Mesenteric fat pad (tissue), 1 donor: ENCODE measurements at places on chromosomes 5 and 9. TPM values are rescaled to one million over a fixed set of nuclear protein-coding genes. Genes with fewer than 3 reads are reported as not detected.

- no peak for DNase-seq
These were observed 175.9 kb downstream of the CEMIP2 start for GRCh38 chr9:71592400-71592799.

Gene ZMAT2
- total RNA-seq: 37.9 TPM

- DNase-seq: no peak
These were observed 1993.4 kb downstream of the EFNA5 start for GRCh38 chr5:105677291-105677690.

DNA sequence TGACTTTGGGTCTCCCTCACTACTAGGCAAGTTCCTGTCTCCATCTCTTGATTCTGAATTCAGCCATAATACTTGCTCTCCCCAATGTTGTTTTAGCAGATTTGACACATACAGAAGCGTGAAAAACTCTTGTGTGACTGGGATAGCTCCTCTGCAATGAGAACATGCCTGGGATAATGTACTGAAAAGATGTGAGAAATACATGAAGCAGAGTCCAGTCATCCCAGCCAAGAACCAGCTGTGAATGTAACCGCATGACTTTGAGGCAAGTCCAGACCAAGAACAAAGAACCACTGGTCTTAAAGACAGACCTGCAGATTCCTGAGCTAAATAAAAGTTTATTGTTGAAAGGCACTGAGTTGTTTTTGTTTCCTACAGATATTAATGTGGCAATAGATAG is 135.0 kb downstream of the NMUR2 start:
- DNase-seq: no peak

DNA sequence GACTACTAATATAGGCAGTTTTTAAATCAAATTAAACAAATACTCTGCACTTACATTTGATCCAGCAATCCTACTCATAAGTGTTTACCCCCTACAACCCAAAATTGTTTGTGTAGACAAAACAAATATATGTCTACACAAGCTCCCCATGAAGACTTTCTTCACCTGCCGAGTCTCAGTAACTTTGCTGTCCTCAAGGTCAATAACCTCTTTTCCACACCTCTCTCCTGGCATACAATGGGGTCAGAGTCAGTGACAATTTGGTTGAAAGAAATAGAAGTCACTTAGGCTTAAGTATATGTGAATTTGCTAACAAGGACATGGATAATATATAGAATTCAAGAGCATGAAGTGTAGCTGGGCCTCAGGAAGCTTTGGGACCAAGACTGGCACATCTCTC is 29.1 kb downstream of the APBA1 start:
- DNase-seq: no peak

GRCh38 chr5:5178580-5178979 is 38.5 kb downstream of the ADAMTS16 start:
- DNase-seq: no peak
